ENCODE measurements at places on chromosomes 16 and 17.

- no peak for DNase-seq
Measured at GRCh38 chr17:18228176-18228682, 2.8 kb downstream of the LLGL1 start.

DNA sequence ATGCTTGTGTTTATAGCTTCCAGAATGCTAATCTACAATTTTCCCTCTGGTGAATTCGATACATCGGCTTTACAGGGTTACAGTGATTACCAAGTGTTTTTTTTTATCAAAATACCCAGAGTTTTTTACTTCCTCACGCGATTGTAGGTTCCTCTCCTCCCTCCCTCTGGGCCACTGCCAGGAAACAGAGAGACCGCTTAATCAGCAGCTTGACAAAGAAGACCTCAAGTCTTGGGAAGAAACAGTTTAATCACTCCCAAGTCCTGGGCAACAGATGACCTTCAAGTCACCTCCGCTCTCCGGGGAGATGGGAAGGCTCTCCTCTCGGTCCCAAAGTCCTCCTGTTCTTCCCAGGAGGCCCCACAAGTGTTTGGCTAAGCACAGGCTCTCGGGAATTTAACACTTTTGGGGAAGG lies 23.5 kb downstream of the SMTNL2 start:
- DNase-seq: no peak

DNA sequence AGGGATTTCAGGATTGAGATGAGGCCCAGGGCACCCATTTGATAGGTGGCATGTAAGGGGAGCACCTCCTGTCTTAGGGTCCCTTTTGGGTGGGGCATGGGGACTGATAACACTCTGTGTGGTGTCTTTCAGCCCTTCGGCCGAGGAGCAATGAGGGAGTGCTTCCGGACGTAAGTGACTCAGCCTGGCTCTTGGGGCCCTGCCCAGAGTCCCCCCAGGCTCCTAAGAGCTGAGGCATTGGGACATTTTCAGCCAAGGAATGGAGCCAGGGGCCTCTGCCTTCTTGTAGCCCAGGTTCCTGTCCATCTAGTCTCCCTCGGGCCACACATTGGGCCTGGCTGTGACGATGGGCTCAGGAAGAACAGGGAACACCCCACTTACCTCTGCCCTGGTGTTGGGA lies 44.4 kb downstream of the EEF2K start:
- no peak for DNase-seq

- DNase-seq: no peak
Measured at GRCh38 chr16:75044800-75045361, 46.1 kb downstream of the ZNRF1 start.

DNA sequence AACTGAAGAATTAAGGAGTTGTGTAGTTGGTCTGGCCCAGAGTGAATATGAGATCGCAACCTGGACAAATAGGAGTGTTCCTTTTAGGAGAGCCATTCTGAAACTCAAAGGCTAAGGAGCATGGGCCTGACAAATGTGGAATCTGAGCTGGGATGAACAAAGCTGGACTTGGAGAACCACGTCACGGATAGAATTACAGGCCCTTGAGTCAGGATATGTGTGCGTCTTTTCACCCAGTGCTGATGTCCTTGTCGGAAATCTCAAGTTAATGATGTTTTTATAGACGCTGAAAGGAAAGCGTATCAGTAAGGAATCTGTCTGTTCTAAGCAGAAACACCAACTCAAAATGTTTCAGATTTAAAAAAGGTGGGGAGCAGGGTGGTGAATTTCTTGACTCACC lies 173.8 kb upstream of the ZKSCAN2 start:
- no peak for DNase-seq

Data from activated CD4-positive, alpha-beta T cell treated with anti-CD3 and anti-CD28 coated beads for 1 hour (primary cell).